ENCODE measurements at places on chromosomes 4 and X.

- DNase-seq, result no peak
Observed at GRCh38 chrX:75061701-75062100, 94.4 kb downstream of the ABCB7 start.

DNA sequence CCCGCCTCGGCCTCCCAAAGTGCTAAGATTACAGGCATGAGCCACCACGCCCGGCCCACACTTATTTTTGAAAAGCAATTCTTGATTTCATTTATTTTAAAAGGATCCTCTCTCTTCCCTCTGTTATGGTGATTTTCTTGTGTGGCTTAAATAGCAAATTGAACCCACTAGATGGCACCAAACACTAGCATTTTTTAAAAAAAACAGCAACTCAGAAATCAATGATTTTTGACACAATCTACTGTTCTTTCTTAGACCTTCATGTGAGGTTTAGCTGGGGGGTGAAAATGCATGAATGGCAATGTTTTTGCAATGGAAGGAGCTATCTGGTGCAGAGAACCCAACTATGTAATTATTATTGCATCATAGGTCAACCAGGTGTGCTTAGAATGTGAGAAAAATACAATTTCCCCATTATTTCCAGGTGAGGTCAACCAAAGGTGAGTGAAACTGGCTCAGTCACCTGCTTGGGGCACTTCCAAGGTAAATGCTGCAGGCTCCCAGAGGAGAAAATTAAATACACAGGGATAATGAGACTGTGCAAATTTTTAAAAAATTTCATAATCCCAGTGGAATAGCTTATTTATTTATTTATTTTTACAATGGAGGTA, 226.7 kb upstream of the PRKX start:
- DNase-seq, result no peak

DNA sequence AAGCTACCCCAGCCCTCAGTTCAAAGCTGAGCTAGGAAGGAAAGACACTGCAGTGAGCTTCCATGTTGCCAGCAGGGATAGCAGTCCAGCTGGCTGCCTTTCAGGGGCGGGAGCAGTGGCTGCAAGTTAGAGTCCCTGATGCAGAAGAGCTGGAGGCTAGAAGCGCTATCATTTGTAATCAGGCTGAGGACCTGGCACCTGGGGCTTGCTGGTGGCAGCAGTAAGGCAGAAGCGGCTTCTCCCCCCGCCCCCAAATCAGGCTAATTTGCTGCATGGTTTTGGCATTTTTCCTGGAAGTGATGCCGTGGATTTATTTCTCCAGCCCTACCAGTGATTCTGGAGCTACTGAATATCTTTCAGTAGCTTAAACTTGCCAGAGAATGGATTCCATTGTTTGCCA, 203.3 kb downstream of the CLCN4 start:
- no peak for DNase-seq

DNA sequence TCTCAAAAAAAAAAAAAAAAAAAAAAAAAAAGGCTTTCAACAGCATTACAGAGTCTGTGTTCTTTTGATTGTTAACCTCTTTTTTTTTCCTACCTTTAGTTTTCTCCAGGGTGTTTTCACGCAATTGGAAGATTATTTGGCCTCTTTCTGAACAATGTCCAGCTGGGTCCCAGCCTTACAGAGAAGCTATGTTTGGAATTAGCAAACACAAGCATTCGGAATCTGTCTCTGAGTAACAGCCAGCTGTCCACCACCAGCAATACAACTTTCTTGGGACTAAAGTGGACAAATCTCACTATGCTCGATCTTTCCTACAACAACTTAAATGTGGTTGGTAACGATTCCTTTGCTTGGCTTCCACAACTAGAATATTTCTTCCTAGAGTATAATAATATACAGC, 13.3 kb downstream of the TLR3 start:
- no peak for DNase-seq

- DNase-seq, result no peak
Observed at GRCh38 chr4:78297116-78297800, 240.1 kb downstream of the FRAS1 start.

All from NCI-H2029 treated with DMSO at 0.1 percent for 48 hours (cell line).